ENCODE measurements at places on chromosomes 13 and 19.
A peak's percentile ranks its signal among the peaks of the same experiment; 100 is the strongest.

DNA sequence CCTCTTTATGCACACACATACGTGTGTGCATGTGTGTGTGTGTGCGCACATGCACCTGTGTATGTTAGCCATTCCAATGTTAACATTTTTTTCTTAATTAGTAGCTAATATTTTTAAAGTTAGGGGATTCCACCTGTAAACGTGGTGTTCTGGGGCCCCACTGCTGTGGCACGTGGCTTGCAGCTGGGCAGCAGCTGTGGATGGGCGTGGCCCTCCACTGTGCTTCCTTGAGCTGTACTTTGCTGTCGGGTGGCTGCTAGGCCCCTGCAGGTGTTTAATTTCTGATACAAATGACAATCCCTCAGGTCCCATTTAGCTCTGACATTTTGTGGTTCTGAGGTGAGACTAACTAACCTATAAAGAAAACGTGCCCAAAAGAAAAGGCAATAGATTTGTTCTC, 58.9 kb upstream of the GJB6 start:
- DNase-seq = no peak

DNA sequence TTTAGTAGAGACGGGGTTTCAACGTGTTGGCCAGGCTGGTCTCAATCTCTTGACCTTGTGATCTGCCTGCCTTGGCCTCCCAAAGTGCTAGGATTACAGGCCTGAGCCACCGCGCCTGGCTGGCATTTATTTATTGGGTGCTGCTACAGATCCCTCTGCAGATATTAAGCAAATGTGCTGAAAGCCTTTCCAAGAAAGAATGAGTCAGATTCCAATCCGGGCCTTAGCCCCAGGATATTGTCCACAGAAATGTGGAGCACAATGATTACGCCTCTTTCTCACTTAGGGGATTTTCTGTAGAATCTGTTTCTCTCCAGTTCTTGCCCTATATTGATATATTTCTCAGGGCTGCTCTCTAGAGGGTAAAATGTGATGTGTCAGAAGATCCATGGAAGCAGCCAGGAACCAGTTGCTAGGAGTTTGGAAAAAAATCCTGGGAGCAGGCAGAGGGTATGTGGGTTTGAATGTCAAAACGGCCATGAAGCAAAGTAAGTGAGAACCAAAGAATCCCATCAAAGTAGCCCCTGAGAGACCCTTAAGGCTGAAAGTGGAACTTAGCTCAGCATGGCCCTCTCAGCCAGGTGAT, 24.8 kb upstream of the IGFL4 start:
- no peak for DNase-seq

DNA sequence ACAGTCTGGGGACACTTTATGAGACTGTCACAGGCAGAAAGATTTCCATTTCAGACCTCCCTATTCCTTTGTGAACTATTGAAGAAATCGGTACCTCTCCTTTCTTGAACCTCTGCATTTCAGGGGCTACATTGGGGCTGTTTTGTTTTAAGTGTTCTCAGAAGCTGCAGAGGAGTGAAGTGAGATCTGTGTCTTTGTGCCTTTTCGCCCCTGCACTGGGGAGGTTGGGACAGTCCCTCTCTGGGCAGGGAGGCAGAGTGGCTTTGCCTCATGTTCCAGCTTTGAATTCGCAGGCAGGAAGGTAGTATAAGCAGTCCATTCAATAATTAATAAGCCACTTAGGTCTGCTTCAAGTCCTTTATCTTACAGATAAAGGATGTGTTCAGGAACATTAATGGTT, 9.5 kb upstream of the AMER2 start:
- DNase-seq = no peak

DNA sequence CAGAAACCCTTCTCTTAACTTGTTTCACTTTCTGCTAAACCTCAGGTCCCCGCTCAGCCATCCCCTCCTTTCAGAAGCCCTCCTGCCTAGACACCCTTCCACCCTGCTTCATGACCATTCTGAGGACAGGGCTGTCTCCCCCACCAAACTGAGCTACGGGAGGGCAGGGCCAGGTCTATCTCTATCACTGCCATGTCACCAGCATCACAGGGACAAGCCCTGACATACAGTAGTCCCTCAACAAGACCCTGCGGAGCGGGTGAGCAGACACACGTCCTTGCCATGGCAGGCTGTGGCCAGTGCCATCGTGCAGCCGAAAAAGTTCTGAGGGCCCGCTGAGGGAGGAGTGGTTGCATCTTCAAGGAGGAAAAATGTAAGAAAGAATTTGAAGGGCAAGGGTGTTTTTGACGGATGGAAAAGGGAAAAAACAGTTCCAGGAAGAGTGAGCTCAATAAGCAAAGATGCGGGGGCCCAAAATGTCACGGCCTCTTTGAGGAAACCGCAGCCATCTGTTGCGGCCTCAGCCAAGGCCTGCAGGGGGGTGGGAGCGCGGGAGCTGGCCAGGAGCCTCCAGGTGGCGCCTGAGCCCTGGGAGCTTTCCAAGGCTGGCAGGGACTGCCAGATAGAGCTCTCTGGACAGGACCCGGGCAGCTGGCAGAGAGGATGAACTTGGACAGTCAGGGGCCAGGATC, 8.1 kb downstream of the PTGIR start:
- DNase-seq = no peak

GRCh38 chr19:36113425-36113824, 1.2 kb downstream of the POLR2I start:
- DNase-seq = no peak

GRCh38 chr13:40969169-40969901, 49.8 kb downstream of the ELF1 start:
- DNase-seq = no peak

DNA sequence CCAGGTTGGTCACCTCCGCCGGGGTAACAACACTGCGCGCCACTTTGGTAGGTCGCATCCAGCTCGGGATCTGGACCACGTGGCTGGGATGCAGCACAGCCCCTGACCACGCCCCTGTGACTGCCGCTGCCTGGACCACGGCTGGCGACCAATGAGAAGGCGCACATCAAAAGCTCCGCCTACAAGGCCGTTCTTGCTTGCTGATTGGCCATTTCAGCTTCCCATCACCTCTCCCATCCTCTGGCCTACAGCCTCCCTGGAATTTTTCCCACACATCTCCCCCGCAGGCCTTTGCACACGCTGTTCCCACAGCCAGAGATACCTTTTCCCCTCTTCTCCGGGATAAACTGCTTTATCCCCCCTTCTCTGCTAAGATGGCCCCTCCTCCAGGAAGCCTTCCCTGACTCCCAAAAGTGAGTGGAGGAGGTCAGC, 12.5 kb upstream of the MAP1S start:
- DNase-seq = no peak

- peak; percentile 12 for DNase-seq
Measured at GRCh38 chr19:56476651-56477428, at the start of gene ZNF667. ZNF667 (minus strand) TSS chr19:56477345; CDS start chr19:56462370, 14,975 bp downstream.

DNA sequence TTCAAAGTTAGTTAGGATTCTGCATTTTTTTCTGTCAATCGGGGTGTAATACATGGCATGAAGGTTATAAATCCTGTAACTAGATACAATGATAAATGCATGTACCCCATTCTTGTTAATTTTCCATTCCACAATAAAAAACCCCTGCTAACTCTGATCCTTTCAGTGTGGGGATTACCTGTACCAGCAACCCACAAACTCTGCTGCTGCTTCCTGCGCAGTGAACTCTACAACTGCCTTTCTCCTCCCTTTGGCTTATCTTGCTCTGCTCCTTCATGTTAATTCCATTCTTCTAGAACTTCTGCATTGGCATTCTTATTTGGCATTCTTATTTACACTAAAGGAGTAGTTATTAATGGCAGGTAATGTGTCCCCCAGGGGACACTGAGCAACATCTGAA, 273.1 kb downstream of the KLF12 start:
- DNase-seq = no peak

DNA sequence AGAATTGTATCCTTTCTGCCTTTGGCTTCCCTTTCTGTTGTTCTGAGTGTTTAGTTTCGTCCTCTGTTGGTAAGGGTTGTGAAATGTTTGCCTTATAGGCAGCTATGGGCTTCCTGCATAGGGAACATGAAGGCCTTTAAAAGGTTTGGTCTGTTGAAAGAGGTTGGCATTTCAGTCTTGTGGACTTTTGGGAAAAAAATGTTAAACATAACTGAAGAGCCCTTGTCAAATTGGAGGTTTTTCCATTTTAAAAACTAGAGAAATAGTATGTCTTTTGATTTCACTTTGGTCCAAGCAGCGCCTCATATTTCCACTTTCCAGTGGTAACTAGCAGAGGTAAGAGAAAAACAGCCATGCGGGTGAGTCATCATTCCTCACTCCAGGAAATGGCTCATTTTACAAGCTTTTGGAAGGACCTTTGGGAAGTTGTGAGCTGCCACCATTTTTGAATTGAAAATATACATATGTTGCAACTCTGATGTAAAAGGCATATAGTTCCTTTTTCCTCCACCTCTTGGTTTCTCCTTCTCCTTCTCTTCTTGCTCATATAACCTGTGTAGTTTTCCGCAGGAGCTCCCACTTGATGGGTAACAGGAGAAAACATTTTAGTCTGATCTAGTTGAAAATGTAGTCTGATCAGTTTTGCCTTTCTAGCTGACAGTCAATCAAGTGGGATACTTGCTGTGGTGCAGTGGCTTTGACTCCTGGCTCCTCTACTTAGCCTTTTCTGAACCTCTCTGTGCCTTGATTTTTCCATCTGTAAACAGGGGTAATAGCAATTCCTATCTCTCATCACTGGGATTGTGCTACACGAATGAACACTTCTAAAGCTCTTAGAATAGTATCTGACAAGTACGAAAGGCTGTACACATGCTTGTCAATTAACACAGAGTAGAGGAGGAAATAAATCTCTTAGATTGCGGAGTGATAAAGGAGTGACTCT, 23.0 kb downstream of the GPC6 start:
- DNase-seq = no peak

DNA sequence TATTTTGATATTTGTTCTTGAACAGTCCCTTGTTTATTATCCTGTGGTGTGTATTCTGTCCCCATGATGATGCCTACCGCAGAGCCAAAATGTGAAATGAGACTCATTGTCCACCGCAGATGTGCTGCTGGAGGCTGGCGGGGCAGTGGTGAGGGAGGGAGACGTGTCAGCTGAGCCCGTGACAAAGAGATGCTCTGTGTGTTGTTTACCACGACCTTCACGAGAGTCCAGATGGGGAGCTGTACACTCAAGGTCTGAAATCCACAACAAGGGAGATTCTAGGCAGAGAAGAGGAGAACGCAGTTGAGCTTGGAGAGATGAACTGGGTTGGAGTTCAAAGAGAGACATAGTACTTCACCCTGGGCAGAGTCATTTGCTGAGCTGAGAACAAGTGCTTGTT, 20.8 kb upstream of the AMER2 start:
- DNase-seq = no peak

DNA sequence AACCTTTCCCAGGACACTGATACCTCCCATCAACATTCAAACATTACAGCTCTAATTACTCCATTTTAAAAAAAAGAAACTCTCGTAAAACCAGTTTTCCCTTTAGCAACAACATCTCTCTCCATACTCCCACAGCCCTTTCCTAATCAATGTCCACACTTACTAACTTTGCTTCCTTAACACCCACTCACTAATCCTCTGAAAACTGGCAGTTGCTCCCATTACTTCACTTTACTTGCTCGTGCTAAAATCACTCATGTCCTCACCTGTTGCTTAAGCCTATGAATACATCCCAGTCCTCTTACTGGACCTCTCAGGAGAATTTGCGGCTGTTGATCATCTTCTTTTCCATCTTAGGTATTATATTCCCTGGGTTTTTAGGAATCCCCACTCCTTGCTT, 44.8 kb downstream of the RBM26 start:
- DNase-seq = no peak

GRCh38 chr13:80338781-80339562, 2.0 kb downstream of the SPRY2 start:
- no peak for DNase-seq

DNA sequence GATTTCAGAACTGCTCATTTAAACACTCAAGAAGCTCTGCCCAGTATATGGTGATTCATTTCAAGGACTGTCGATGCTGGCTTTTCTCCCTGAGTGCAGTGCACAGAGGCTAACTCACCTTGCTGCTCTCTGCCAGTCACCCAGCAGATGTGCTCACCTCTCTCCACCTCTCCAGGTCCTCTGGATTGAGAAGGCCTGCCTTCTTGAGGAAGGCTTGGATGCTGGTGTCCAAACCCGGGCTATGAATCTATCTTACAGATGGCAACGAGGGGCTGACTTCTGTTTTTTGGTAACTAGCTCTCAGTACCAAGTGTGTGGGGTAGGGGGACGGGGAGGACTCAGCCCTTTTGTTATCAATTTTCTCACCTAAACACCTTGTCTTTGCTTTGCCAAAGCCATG, 47.6 kb downstream of the TEX29 start:
- DNase-seq = no peak

DNA sequence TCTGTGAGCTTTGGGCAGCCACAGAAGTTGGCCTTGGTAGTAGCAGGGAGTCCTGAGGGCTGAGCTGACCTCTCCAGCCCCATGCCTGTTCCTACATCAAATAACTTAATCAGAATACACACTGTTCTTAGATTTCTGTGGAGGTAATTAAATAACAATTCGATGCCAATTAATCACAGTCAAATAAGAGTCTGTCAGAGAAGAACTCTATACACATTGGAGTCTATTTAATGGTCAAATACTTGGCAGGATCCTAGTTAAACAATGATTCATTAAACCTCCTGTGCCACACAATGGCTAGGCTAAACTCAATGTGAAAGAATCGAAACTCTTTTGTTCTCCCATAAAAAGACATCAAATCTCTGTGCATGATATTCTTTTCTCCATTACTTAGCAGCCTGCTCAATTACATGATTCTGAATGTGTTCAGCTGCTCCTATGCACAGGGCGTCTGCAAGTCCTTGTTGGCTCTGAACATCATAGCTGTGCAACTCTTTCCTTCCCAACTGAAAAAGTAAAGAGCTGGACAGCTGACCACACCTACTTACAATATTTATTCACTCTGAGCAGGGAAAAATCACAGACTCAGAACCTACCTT, 173.1 kb downstream of the ABCC4 start:
- no peak for DNase-seq

GRCh38 chr19:55464662-55465054, at the start of gene C19orf85:
C19orf85 (minus strand) TSS chr19:55464751; CDS start chr19:55464554, 197 bp downstream.
- DNase-seq = no peak

- no peak for DNase-seq
Measured at GRCh38 chr13:36414461-36414860, 17.8 kb upstream of the CCNA1 start.

- DNase-seq = no peak
Measured at GRCh38 chr19:49997709-49998108, 27.5 kb downstream of the VRK3 start.
